Hindlimb muscle (tissue), 1 donor: ENCODE measurements at places on chromosomes 6 and 20. TPM values are rescaled to one million over a fixed set of nuclear protein-coding genes. Genes with fewer than 3 reads are reported as not detected.

- no peak for DNase-seq
Measured at GRCh38 chr20:57482796-57483195, 42.1 kb downstream of the CTCFL start.

DNA sequence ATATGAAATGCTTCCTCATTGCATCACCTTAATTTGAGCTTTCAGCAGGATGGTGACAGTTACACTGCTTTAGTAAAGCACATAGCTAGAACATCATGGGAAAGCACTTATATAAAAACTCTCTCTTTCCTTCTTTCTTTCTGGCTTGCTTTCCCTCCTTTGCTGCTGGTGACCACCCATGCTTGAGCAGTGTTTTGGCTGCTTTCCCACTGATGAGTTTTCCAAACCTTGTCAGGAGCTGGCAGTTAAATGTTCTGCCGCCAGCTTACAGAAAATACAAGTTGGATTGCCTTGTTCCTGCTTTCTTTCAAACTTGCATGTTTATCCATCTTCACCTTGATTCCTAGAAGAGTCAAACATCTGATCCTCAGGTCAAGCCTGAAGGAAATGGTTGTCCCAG lies 323.9 kb downstream of the FOXA2 start:
- peak; percentile 8 for DNase-seq

GRCh38 chr6:6696867-6697531 lies 108.5 kb downstream of the LY86 start:
- no peak for DNase-seq

Gene SLC2A10
- 16.6 TPM for polyA plus RNA-seq

Gene NANP
- 2.4 TPM for polyA plus RNA-seq

Gene COL9A3
- 10.6 TPM for polyA plus RNA-seq
